ENCODE measurements at places on chromosomes 16 and 17.

DNA sequence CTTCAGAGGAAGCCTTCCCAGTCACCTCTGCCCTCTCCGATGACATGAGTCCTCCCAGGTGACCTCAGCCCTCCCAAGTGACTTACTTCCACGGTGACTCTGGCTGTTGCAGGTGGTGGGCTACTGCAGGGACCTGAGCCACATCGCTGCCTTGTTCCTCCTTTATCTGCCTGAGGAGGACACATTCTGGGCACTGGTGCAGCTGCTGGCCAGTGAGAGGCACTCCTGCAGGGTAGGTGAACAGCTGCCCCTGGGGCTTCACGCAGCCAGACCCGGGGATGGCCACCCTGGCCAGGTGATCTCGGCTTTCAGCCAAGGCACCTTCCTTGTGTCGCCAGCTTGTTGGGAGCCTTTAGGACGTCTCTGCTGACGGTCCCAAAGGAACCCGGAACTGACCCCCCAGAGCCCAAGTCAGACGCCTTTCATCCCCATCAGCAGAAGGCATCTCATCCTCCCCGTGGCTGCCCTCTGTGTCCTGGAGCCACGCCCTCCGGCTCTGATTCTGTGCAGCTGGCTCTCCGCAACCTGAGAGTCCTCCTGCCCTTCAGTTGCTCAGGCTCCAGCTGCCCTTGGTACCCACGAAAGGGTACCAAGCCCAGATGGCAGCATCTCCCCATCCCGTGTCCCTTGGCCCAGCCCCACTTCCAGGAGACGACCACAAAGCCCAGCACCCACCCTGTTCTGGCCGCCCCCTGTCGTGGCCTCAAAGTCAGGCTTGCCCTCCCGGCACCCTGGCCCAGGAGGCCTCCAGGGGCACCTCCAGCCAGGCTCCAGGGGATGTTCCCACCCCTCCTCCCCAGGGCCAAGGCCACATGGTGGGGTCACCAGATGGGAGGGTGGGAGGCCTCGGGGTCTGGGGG is 81.7 kb downstream of the GOSR1 start:
- no peak for DNase-seq

- DNase-seq: no peak
These were observed 2.9 kb upstream of the COASY start for GRCh38 chr17:42559075-42559474.

GRCh38 chr16:47780213-47780875 is 319.2 kb downstream of the PHKB start:
- DNase-seq: no peak

GRCh38 chr17:77801545-77802332 is 156.8 kb upstream of the TNRC6C start:
- no peak for DNase-seq

GRCh38 chr16:73384506-73385089 is 336.7 kb upstream of the ZFHX3 start:
- DNase-seq: no peak

DNA sequence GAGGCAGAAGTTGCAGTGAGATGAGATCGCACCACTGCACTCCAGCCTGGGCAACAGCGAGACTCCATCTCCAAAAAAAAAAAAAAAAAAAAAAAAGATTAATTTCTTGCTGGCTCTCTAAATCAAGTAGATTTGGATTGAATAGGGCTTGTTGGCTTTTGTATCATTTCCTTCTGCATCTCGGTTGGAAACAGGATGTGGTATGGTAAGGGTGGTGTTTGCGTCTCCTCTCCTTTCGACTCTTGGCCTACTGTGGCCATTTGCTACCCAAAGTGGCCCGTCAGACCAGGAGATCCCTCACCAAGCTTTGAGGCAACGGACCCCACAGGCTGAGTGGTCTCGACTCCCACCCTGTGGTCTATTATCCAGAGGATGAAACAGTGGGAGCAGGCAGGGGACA is 168.0 kb upstream of the IRX3 start:
- no peak for DNase-seq

- DNase-seq: no peak
These were observed 26.8 kb downstream of the SIAH1 start for GRCh38 chr16:48358419-48358818.

GRCh38 chr16:56987692-56988091 is 1.7 kb upstream of the NLRC5 start:
- DNase-seq: no peak

GRCh38 chr16:83771306-83771942 is 36.4 kb upstream of the HSBP1 start:
- no peak for DNase-seq

GRCh38 chr17:284676-285355 is 67.8 kb downstream of the RPH3AL start:
- DNase-seq: no peak

DNA sequence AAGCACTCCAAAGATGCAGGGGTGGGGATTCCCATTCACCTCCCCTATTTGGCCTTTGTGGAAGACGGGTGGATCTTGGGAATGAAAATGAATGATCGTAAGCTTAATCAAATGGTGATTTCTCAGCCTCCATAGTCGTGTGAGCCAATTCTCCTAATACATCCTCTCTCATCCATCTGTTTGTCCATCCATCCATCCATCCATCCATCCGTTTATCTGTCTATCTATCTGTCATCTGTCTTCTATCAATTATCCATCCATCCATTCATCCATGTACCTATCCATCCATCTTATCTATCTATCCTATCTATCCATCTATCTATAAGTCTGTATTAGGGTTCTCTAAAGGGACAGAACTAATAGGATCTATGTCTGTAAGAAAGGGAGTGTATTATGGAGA is 7.8 kb downstream of the RNF213 start:
- DNase-seq: no peak

DNA sequence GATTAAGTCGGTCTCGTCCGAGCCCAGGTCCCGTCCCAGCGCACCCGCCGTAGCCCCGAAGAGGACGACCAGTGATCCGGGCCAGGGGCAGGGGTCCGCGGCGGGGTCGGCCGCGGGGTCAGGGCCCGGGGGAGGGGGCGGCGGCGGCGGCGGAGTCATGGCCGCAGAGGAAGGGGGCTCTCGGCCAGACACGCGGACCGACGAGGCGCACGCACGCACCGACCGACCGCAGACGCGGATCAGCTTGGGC is at the start of gene ESRP2:
ESRP2 (minus strand) TSS at position 241 of the 250 bp plus-strand sequence; CDS start at position 159, 82 bp downstream.
- DNase-seq: no peak

GRCh38 chr17:39194089-39194984 is 3.1 kb downstream of the CACNB1 start:
- DNase-seq: no peak

GRCh38 chr17:48952904-48953303 is 8.3 kb upstream of the SNF8 start:
- DNase-seq: no peak

GRCh38 chr16:89319886-89320781 is 102.6 kb downstream of the ZNF778 start:
- DNase-seq: peak; percentile 25
